ENCODE measurements at places on chromosomes 3 and 15.

GRCh38 chr15:98586066-98586465 is 62.3 kb upstream of the IGF1R start:
- no peak for DNase-seq

DNA sequence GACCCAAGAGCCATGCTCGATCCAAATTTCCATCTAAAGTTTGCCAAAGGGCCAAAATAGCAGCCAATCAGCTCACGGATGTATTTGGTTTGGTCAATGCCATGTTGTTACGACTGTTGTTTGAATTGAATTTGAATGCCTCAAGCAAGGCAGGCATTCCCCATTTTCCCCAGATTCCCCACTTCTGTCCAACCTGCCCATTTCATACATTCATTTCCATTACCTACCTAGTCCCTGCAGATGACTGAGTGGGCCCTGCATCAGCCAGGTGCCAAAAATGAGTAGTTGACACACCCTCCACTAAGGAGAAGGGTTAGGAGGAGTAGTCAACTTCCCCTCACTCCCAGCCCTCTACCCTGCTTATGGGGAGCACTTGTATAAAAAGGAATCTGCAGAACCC is 51.7 kb downstream of the ANXA2 start:
- no peak for DNase-seq

DNA sequence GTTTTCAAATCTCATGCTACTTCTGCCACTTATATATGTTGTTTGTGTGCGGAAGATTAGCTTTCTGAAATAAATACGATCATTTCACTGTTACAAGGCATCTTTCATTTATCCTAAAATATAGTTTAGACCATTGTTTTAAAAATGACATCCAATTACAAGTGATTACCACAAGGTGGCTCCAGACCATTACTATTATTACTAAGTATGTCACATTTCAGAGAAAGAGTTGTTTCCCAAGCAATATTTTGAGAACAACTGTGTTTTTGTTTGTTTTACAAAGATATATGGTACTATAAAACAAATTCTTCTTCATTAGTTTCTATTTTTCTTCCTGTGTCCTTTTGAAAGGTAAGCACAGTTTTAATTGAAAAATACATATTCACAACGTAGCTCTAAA is 136.0 kb upstream of the RAP2B start:
- no peak for DNase-seq

DNA sequence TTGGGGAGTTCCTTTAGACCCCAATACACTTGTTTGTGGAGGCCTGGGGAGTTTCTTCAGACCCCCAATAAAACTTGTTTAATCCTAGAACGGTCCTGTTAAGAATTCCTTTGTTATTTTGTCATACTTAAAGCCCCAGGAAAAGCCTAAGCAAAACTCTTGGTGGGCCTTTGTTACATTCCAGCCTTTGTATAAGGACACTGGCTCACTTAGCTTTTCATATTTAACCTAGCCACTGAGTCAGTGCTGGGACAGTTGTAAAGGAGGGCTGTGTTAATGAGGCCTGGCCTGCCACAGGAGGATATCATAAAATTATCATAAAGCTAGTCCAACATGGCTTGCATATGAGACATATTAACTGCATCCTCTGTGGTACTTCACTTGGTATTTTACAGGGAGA is 760.1 kb downstream of the ZNF385D start:
- no peak for DNase-seq

- DNase-seq: no peak
Measured at GRCh38 chr15:67805666-67806516, 19.4 kb upstream of the SKOR1 start.

DNA sequence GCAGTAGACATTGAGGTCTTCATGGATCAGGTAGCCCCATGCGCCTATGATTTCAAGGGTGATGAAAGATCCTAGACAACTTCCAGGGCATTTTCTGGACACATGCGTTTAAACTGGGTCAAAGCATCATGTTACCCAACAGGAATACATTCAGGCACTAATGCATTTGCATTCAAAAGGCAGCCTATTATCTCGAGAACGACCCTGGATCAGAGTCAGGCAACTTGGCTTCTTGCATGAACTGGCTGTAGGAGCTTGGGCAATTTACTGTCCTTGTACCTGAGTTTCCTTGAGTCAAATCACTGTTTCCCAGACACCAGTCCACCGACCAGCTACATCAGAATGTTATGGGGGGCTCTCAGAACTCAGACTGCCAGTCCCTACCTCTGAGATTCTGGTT is 51.5 kb upstream of the CHST2 start:
- DNase-seq: no peak

DNA sequence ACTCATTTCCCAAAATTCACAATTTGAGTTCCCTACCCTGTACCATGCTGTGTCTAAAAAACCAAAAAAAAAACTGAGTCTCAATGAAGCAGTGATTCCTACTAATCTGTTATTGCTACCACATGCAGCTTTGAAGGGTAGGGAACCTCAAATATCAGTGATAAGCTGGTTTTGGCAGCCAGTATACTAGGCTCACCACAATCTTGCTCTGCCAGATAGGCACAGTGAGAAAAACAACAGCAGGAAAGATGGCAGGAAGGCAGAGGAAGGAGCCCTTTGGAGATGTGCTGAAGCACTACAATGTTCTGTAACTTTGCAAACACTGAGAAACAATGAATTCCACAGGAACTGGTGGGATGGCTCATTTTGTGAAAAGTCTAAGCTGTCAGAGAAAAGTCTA is 96.9 kb upstream of the UBP1 start:
- no peak for DNase-seq

- DNase-seq: no peak
Measured at GRCh38 chr3:159600291-159600690, 388.3 kb upstream of the IL12A start.

DNA sequence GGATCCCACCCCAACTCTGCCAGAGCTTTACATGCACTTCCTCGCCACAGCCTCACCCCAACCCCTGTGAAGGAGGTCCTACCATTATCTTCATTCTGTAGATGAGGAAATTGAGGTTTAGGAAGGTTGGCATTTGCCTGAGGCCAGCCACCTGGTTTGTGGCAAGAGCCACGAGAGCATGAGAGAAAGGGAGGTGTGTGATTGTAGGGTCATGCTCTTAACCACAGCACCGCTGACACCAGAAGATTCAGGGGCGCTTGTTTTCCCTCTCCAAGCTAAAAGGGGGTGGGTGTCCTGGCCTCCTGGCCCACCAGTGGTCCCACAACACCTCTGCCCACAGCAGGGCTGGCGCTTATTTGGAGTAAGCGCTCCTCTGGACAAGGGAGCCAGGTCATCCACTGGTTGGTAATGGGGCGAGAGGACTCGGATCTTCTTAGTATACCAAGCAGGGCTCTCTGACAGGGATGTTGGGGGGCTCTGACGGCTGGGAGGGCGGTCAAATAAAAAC is 691 bp downstream of the RHCG start:
- DNase-seq: no peak

- peak; percentile 42 for DNase-seq
Measured at GRCh38 chr3:195876297-195877064, 31.9 kb downstream of the TNK2 start.

DNA sequence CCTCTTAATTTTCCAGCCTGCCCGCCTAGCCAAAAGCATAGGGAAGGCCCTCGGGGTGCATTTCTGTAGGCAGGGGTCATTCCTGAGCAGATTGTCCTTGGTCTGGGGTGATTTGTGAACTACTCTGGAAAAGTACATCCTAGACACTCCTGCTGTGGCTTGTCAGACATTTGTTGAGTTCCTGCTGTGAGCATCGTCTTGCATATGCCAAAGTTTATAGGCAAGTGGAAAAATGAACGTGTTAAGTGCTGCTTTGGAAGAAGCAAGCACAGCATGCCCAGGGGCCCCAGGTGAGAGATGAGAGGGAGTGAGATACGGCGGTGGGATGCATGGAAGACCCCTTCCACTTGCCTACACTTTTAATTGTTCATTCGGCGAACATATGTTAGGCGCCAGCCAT is 237.7 kb upstream of the ST8SIA2 start:
- DNase-seq: no peak

DNA sequence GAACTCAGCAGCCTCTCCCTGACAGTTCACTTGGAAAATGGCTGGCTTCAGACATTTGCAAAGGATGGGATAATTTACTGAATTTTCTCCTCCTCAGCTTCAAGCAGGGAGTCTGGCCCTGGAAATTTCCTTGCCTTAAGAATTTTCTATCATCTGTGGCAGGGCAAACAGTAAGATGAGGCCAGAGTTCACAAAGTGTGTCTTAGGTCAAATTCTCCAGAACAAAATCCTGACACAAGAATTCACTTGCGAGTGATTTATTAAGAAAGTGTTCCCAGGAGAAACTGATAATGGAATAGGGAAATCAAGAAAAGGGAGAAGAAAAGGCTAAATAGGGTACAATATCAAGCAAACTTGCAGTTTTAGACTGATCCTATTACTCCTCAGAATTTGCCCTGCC is 55.3 kb downstream of the SNTN start:
- no peak for DNase-seq

DNA sequence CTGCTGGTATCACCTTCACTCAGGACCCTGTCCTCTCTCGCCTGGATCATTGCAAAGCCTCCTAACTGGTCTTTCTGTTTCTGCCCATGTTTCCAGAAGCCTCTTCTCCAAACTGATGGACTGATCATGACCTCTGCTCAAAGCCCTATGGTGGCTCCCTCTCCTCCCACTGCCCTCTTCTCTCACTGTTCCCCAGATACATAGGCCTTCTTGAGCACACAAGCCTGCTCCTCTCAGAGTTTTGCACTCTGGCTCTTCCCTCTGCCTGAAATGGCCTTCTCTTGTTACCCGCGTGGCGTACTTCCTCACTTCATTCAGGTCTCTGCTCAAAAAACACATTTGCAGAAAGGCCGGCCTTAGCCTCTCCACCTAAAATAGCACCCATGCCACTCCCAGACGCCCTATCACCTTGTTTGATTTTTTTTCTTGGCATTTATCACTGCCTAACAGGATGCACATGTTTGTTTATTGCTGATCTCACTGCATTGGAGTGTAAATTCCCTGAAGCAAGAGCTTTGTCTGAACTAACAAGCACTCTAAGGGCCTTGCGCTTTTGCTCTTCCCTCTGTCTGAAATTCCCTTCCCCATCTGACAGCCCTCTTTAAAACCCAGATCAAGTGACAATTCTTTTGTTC is 1.4 kb upstream of the ETFA start:
- DNase-seq: no peak

DNA sequence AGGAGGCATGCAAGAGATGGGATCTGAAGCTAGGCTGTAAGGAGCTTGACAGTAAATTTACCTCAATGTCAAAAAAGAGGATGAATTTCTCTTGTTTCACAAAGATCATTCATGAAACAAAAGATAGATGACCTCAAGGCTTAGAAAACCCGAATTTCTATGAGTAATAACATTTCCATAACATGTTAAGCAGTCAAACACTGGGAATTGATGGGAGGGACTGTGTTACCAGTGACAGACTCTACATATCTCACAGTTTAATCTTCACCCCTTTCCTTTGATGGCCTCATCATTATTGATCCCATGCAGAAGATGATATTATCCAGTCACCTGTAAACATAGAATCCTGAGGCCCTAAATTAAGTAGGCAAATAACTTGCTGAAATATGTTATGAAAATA is 53.5 kb upstream of the VGLL3 start:
- no peak for DNase-seq

- DNase-seq: no peak
Measured at GRCh38 chr3:149271669-149272068, 50.0 kb upstream of the CP start.

GRCh38 chr3:12097971-12098370 is 60.7 kb downstream of the TIMP4 start:
- DNase-seq: no peak

- no peak for DNase-seq
Measured at GRCh38 chr3:68173012-68173634, 518.7 kb upstream of the SUCLG2 start.

DNA sequence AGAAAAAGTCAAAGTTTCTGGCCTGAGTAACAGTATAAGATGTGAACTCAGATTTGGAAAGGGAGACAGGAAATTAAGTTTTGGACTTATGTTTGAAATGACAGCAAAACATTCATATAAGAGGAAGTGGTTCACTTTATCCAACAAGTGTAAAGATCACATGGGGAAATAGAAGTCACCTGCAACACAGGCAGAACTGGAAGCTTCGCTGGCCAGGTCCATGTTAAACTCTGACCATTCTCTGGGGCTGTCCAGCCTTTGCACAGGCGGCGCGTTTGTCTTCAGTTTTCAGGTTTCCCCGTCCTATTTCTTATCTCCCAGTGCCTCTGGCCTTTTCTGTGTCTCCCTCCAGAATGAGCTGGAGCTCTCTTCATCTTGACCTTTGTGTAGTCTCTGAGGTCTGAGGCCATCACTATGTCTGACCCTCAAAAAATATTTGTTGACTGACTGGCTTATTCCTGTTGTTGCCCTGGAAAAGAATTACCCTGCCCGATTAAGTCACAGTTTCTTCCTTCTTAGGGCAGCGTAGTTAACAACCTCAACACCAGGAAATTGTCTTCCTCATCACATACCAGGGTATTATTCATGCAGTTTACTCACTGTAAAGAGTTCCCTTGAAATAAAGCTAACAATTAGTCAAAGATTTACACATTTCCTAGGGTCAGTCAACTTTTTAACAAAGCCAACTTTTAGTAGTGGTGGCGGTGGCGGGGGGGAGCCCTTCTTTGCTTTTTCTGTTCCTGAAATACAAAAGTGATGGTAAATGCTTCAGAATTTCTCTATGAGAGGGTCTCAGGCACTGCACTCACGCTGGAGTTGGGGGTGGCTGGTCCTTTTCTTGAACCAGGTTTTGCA is 959 bp upstream of the RASA2 start:
- no peak for DNase-seq

DNA sequence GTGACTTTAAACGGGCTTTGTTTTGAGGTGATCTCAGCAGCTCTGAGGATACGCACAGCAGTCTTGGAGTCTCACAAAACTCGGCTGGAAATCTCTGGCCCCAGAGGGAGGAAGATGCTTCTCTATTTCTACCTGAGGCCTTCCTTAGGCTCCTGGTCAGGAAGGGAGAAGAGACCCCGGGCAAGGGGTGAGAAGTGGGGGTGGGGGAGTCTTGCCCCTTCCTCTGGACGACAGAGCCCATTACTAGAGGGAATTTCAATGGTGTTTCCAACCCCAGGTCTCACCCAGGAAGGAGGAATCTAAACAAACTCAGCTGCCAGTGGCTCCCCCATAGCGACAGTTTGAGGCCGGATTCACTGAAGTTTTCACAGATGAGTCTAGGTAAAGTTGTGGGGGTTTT is 37.4 kb upstream of the PCSK6 start:
- no peak for DNase-seq

DNA sequence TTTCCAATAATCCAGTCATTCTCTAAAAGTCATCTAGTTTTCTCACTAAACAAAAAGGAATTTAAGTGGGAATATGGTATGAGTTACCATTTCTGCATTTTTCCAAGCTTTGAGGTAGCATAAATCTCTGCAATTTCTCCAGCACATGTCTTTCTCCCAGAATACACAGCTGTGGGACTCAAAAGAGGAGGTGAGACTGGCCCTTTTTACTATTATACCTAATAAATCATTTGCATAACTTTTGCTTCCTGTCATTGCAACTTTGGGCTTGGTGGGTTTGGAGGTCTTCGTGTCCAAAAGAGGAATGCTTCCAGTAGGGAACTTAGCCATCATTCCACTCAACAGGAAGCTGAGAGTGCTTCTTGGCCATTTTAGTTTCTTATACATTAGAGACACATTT is 94.8 kb downstream of the FMN1 start:
- no peak for DNase-seq

- no peak for DNase-seq
Measured at GRCh38 chr3:120481081-120481480, 30.3 kb upstream of the FSTL1 start.

GRCh38 chr3:50534681-50535330 is 31.4 kb upstream of the CACNA2D2 start:
- no peak for DNase-seq

GRCh38 chr3:147397875-147398812 is 8.2 kb downstream of the ZIC4 start:
- no peak for DNase-seq

- no peak for DNase-seq
Measured at GRCh38 chr3:154304936-154305335, 19.4 kb downstream of the DHX36 start.

Data from activated effector memory CD4-positive, alpha-beta T cell treated with Interleukin-2 at 50 U/mL for 16 hours (primary cell).